AG09319 (cell line): ENCODE measurements at places on chromosomes 1 and 21.

- no peak for DNase-seq
These were observed 82.3 kb downstream of the ADSS2 start for GRCh38 chr1:244369256-244370057.

- no peak for DNase-seq
These were observed 3.0 kb downstream of the ARHGAP30 start for GRCh38 chr1:161066694-161067093.

GRCh38 chr1:173112129-173112528 is 61.4 kb upstream of the TNFSF18 start:
- no peak for DNase-seq

GRCh38 chr1:53577761-53578100 is 118.5 kb downstream of the DMRTB1 start:
- DNase-seq, result no peak

DNA sequence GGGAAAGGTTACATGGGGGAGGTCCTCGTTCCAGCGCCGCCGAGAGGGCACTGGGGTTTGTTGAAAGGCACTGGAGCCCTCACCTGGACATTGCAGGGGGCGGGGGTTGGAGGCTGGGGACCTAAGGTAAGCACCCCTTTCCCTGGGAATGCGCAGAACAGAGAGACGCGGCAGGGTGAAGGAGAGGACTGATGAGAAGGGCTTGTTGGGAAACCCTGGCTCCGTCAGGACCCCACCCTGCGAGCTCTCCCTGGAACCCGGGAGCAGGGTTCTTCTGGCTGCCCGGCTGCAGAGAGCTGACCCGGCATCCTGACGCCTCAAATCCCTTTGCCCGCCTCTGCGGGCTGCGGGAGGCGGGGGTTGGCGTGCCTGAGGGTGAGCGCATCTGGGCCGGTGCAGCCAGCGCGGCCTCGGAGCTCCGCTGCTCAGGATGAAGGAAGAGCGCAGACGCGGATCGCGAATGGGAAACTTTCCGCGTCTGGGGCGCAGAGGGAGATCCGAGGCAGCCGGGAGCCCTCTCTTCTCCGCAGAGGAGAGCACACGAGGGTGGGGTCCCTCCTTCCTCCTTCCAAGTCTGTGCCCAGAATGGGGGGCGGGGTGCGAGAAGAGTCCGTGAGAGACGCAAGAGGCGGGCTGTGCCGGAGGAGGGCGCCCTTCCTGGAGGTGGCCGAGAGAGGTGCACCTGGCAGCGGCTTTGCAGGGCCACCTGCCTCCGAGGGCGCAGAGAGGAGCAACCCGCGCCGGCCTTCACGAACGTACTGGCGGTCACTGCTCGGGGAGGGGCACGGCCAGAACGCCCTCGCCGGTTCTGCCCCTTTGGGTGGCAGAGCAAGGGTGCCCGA is 2.4 kb downstream of the IGSF21 start:
- no peak for DNase-seq

- DNase-seq, result no peak
These were observed 2.4 kb upstream of the PROX1 start for GRCh38 chr1:213985209-213986019.

DNA sequence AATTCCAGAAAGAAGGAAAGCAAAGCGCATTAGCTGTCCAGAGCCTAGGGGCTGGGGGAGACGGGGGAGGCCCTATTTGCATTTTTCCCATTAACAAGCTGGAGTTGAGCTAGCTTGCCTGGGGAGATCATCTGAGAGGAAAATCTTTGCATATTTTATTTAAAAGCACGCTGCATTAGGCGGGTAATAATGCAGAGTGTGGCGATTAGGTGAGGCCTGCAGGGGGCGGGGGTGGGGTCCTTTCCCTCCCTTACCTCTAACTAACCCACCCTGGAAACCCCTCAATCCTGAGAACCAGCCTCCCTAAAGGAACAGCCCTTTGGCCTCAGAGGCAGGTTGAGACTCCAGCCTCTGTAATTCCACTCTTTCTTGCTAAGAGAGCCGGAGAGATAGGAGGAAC is 16.2 kb downstream of the C1orf216 start:
- DNase-seq, result no peak

DNA sequence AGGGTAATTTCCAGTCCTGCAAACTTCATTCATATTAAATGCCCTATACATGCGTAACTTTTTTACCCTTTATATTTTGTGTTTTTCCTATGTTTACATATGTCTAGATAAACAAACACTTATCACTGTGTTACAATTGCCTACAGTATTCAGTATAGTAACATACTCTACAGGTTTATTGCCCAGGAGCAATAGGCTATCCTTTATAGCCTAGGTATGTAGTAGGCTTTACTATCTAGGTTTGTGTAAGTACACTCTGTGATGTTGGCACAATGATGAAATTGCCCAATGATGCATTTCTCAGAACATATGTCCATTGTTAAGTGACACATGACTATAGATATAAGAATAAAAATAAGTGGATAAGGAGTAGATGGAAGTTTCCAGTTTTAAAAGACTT is 345.5 kb upstream of the C1orf87 start:
- no peak for DNase-seq

- DNase-seq, result no peak
These were observed 13.0 kb downstream of the NES start for GRCh38 chr1:156664046-156664766.

DNA sequence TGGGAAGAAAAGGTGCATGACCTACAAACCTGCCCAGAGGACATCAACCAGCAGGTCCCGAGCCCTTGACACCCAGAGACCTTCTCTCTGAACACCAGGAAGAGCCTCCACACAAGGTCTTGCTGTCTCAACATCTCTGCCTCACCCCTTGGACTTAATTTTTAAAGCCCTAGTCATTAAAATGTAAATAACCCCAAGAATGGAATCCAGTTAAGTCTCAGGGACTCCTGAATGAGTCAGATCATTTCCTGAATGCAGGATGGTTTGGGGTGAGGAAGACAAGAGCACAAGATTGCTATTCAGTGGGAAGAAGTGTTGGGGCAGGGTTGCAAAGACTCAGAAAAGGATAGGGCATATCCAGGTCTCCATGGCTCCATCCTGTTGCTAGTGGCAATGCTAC is 17.8 kb upstream of the GRIK3 start:
- no peak for DNase-seq

DNA sequence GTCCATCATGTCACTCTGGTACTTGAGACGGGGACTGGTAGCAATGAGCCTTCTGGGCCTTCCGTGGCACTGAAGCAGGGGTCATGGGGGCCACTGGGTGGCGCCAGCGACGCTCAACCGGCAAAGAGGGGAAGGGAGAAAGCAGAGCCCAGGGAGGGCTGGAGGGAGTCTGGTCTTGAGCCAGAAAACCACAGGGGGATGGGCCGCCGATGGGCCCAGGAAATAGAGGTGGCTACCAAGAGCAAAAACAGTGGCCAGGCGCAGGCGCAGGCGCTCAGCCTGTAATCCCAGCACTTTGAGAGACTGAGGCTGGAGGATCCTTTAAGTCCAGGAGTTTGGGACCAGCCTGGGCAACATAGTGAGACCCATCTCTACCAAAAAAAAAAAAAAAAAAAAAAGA is 21.8 kb downstream of the EXOC8 start:
- DNase-seq, result no peak

DNA sequence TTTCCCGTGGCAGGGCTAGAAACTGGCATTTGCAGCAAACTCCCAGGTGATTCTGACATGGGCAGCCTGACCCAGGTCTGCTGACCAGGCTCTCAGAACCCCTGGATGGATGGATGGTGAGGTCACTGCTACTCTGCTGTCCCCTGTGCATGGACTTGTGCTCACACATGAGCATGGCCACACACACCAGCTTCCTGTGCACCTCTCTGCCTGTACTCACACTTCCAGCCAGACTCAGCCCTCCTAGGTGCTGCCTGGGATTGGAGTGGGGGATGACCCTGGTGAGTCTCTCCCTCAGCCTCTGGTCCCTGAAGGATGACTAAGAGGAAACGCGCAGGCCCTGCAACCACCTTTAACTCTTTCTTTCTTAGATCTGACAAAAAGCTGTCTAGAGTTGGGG is 361.1 kb downstream of the HHAT start:
- DNase-seq, result no peak

- no peak for DNase-seq
These were observed 65.4 kb downstream of the SYDE2 start for GRCh38 chr1:85135392-85135798.

GRCh38 chr1:78385744-78386462 is 104.9 kb upstream of the PTGFR start:
- DNase-seq, result no peak

- no peak for DNase-seq
These were observed 14.6 kb upstream of the PKP1 start for GRCh38 chr1:201268604-201269151.

GRCh38 chr1:76659171-76659940 is 207.9 kb upstream of the ST6GALNAC5 start:
- DNase-seq, result peak; percentile 36

- DNase-seq, result no peak
These were observed 307.1 kb upstream of the C1orf174 start for GRCh38 chr1:4207183-4207582.

- DNase-seq, result no peak
These were observed 15.7 kb upstream of the FGR start for GRCh38 chr1:27650539-27651175.

DNA sequence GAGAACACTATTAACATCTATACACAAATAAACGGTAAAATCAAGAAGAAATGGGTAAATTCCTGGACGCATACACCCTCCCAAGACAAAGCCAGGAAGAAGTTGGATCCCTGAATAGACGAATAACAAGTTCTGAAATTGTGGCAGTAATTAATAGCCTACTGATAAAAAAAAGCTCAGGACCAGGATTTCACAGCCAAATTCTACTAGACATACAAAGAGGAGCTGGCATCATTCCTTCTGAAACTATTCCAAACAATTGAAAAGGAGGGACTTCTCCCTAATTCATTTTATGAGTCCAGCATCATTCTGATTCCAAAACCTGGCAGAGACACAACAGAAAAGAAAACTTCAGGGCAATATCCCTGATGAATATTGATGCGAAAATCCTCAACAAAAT is 70.7 kb upstream of the FMO3 start:
- DNase-seq, result no peak

DNA sequence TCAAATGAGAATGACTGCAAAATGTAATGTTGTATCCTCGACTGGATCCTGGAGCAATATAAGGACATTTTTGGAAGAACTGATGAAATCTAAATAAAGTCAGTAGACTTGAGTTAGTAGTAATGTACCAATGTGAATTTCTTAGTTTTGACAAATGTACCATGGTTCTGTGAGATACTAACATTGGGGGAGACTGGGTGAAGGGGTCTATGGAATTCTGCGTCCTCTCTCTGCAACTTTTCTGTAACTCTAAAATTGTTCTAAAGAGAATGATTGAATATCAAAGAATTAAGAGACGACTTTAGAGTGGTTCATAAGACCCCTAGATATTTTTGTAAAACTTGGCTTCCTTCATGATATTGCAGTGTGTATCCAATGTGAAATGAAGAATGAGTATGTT is 59.2 kb upstream of the KAZN start:
- no peak for DNase-seq

DNA sequence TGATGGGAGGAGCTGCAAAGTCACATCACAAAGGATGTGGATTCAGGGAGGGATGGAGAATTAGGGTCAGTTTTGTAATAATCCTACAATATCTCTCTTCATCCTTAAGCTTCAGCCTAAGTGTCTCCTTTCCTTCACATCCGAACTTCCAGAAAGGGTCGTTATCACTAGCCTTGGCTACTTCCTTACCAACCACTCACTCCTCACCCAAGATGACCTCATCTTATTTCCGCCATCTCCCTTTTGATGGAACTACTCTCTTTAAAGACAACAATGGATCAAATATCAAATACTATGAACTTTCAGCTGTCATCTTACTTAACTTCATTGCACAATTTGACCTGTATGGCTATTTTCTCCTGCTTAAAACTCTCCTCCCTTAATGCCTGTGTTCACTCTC is 69.6 kb upstream of the BARHL2 start:
- DNase-seq, result no peak

- no peak for DNase-seq
These were observed 7.9 kb downstream of the CD53 start for GRCh38 chr1:110880708-110881374.

GRCh38 chr1:109517337-109517736 is 7.8 kb upstream of the AMIGO1 start:
- DNase-seq, result no peak

- no peak for DNase-seq
These were observed 8.0 kb downstream of the CFAP410 start for GRCh38 chr21:44331209-44331608.

GRCh38 chr1:228765168-228765946 is 30.1 kb downstream of the RHOU start:
- no peak for DNase-seq

DNA sequence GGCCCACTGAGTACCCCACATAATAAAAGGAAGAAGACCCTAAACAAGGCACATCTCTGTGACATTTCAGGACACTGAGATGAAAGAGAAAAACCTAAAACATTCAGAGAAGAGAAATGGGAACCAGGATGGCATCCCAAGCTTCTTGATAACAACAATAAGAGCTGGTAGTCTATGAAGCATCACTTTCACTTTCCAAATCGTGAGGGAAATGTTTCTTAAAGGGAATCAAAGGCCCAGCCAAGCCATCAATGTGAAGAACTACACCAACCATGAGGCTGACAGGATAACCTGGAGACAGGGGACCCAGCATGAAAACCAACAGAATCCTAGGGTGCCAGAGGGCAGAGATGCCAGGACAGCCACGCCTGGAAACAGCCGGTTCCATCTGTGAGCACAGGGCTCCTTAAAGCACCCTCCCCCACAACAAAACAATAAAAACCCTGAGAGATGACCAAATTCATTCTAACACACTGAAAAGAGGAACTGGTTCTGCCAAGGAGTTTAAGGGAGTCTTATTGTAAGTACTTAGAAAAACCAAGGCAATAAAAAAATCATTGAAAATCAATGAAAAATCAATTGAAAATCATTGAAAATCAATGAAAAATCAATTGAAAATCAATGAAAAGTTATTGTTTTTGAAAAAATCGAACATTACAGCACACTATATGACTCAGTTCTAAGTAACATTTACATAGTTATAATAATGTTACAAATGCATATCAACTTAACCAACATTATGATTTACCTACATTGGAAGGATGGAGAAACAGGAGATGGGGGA is 141.5 kb upstream of the ERG start:
- DNase-seq, result no peak

- no peak for DNase-seq
These were observed 12.9 kb upstream of the ETV3 start for GRCh38 chr1:157151073-157151472.

DNA sequence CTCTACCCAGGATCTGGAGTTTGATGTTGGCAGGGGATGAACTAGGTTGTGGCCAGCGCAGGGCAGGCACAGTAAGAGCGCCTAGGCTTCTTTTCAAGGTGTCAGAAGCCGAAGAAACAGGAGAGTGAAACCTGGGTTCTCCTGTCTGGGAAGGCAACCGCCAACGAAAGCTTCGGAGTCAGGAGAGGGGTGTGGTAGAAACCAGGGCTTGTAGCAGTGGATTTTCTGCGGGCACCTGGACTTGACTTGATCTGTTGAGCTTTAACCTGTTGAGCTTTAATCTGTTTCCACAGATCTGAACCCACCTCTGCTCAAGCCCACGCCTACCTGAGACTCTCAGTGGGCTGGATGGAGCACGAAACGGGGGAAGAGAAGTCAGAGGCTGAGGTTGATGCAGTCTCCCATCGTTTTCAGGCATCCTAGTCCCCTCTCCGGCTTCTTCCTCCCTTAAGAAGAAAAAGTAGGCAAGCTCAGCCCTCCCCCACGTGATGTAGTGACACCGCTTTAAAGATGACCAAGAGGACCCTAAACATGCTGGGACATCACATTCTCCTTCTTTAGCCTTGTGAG is 9.3 kb downstream of the HLX start:
- no peak for DNase-seq
